Activated naive CD4-positive, alpha-beta T cell treated with anti-CD3 and anti-CD28 coated beads for 36 hours (primary cell): ENCODE measurements at places on chromosomes 12 and 14.
A peak's percentile ranks its signal among the peaks of the same experiment; 100 is the strongest.

- no peak for DNase-seq
These were observed 45.2 kb upstream of the ISM2 start for GRCh38 chr14:77543637-77544334.

- DNase-seq = peak; percentile 58
These were observed 12.3 kb upstream of the PARP11 start for GRCh38 chr12:3885277-3886094.

DNA sequence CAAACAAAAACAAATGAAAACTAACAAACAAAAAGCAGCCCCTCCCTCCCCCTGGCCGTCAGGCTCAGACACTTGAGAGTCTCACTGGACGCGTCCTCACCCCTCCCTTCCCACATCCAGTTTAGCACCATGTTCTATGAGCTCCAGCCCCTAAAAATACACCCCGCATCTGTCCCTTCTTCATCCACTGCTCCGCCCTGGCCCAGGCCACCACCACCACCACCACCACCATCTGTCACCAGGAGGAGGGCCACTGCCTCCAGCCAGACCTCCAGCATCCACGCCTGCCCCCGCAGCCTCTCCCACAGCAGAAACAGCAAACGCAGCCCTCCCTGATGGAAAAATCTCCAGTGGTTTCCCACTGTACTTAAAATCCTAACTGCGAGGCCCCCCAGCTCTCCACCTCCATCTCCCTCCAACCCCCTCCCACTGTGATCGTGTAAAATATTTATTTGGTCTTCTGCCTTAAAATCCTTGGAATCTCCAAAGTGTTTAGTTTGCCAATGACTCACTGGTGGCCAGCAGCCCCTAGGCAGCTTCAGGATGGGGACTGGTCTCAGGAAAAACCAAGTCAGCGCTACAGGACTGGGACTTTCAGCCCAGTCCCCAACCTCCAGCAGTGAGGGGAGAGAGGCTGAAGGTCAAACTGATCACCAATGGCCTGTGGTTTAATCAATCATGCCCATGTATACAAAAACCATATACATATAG lies 95.1 kb downstream of the SCARB1 start:
- DNase-seq = no peak

DNA sequence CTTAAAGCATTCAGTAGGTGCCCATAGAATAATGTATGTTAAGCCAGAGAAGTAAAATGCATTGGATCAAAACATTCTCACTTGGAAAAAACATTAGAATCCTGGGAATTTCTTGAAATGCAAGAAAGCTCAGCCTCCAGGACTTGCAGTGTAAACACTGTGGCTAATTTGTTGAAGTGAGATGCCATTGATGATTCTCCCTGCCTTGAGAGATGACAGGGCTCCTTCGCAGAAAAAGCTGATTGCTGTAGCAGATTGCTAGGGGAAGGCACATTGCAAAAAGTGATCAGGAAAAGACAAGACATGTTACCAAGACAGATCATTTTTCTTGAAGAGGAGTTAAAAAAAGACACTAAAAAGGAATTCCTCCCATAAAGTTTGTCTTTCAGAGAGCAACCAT lies 204.2 kb upstream of the HMGA2 start:
- no peak for DNase-seq

DNA sequence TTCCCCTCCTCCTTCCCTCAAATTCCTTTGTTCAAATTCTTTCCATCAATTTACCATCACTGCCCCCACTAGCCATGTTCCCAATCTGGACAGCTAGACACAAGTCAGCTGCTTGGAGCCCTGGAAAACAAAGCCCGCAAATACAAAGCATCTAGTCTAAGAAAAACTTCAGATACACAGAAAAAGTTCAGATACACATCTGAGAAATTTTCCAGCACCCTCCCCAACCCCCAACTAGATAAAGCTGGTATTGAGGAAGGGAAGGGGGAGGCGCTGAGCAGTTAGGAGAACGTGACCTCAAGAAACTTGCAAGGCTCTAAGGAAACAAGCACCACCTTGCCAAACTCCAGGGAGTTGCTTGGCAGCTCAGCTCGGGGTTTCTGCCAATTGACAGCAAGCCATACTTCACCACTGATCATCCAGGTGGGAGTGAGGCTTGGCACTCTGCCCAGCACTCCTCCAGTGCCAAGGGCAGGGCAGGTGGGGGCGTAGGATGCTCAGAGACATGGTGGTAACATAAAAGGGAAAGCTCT lies 5.1 kb upstream of the CNIH1 start:
- no peak for DNase-seq

DNA sequence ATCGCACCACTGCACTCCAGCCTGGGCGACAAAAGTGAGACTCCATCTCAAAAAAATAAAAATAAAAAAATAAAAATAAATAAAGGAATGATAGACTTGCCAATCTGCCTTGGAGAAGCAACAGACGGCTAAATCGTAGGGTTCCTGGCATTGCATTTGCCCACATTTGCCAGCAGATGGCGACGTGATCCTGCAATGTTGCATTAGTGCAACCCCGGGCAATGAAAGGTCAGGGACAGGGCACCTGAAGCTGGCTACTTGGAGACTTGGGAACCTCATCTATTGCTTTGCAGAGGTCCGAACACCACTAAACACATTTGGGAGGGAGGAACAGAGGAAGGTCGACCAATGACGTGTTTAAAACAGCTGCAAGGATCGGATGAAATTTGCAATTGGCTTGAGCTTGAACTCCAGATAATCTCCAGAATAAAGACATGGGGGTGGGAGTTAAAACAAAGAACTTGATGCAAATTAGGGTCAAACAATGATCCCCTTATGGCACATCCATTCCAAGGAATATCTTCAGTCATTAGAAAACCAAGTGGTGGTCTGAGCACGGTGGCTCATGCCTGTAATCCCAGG lies 34.6 kb downstream of the SPRING1 start:
- DNase-seq = peak; percentile 78

DNA sequence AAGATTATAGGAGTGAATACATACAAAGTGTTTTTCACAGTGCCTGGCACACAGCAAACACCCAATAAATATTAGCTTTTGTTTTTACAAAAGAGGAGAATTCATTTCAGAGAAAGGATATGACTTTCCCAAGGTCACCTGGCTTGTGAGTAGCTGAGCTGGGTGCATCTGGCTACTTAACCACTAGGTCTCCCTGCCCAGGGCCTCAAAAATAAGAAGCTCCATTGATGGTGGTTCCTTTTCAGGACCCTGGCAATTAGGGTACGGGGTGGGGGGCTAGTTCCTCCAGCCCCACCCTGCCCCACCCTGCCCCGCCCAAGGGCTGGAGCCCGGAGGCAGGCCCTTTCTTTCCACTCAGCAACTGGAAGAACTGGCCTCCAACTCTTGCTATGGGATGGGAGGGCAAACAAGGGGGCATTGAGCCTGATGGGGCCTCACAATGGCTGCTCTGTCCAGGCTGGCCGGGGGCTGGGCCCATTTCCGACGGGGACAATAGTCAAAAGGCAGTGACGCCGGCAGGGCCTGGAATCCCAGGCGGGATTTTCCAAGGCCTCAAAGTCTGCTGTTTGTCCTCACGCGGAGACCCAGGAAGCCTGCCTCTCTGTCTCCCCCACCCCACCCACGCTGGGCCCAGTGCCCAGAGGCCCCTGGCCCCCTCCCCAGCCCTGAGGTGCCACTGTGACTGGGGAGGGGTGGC lies 8.2 kb upstream of the ATG101 start:
- no peak for DNase-seq

DNA sequence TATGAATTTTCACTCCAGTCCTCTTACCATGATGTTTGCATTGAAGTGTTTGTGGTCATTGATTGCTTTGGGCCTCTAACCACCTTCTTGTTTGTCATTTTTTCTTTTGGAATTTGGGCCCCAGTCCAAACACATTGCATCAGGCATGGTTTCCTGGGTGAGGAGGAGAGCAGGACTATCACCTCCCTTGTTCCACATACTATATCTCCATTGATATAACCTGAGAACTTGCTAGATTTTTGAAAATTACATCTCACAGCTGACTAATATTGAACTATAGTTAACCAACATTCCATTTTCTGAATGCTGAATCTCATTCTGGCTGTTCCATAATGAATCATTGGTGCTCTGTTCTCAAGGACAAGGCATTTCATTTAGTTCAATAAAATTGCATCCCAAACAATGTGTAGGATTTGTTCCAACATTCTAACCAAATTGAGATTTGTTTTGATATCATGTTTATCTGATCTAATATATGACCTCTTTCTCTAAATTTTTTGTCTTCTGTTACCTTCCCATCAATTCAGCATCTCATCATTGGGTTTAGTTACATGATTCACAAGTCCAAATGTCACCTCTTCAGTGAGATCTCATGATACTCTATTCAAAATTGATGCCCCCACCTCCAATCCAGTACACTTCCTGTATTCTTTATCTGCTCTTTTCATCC lies 329.0 kb downstream of the ZFP36L1 start:
- no peak for DNase-seq

DNA sequence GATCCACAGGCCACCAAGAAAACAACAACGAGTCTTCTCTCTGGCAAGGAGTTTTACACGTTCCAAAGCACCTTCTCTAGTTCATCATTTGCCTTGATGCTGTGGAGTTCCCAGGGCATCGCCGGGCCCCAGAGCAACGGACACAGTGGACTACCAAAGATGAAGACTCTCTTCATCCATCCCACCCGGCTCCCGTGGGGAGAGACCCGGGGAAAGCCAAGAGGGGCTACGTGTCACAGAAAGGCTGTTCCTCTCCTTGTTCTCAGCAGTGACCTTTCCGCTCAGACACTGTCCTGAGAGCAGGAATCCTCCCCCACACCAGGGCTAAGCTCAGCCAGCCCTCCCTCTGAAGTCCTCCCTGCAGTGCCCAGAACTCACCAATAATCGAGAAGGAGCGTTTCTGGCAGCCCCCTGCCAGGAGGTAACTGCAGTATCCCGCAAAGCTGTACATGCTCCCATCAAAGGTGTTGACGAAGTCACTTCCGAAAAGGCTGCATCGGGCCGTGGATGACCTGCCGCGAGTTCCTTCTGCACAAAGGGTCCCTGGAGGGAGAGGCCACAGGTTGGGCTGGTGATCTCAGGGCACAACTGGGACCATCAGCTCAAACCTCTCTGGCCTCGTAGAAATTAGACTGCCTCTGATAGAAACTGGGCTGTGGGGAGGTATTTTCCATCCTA lies 3.5 kb downstream of the VWF start:
- DNase-seq = no peak

DNA sequence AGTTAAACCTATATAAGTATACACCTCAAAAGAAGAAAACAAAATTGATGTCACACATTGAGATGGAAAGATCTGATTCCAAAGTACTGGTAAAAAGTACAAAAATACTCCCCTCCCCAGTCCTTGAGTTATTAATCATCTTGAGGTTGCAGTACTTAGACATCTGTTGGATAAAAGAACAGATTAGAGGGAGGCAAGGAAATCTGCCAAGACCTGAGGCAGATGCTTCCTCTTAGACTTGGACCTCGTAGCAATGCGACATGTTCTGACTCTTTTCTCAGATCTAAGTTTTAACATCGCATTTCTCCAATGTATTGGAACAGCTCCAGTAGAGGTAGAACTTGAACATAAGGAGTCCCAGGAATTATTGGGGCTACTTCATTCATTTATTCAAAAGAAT lies 187.9 kb upstream of the GRIN2B start:
- no peak for DNase-seq

DNA sequence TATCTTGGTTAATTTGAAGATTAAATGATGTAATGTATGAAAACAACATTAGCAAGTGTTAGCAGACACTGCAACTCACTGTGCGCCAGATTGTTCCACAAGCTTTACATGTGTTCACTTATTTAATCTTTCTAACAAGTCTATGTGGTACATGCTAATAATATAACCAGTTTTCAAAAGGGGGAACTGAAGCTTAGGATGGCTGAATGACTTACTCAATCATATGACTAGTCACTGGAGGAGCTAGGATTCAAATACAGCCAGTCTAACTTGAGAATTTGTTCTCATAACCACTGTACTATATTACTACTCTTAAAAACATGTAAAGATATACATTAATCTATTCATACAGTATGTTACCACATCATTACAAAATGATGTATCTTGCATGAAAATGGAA lies 60.5 kb upstream of the LRIG3 start:
- DNase-seq = no peak

DNA sequence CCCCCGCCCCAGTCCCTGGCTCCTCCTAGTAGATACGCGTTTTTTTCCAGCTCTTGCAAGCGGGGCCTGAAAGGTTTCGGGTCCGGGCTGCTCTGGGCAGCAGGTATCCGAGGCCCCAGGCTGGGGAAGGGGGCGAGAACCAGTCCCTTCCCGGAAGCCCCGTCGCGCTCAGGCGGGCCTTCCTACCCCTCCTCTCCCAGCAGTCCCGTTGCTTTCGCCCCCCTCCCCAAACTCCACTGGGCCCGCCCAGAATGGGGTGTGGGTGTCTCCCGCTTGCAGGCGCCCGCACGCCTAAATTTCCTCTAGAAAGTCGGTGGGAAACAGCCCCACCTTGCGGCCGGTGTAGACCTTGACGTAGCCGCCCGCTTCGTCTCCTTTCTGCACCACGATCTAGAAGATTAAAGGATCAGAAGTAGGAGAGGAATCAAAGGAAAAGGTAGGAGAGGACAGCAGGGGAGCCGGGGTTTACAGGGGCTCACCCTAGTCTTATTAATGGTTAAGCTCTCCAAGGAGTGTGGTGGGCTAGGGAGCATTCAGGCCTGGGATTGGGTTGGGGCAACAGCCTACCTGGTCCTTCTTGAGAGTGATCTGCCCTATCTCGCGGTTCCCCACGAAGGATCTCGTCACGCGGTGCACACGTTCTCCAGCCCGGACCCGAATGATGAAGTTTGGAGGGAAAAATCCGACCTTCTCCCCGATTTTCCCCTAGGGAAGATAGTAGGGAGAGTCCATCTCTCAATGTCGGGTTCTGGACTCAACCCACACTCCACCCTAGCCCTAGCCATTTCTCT lies 7.3 kb downstream of the STAC3 start:
- peak; percentile 92 for DNase-seq

DNA sequence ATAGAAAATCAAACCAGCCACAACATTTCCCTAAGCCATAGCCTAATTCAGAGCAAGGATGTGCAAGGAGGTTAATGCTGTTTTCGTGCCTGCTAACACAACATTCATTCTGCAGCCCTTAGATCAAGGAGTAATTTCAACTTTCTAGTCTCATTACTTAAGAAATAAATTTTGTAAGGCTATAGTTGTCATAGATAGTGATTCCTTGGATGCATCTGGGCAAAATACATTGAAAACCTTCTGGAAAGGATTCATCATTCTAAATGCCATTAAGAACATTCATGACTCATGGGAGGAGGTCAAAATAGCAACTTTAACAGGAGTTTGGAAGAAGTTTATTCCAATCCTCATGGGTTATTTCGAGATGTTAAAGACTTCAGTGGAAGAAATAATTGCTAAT lies 283.2 kb downstream of the RPAP3 start:
- no peak for DNase-seq

DNA sequence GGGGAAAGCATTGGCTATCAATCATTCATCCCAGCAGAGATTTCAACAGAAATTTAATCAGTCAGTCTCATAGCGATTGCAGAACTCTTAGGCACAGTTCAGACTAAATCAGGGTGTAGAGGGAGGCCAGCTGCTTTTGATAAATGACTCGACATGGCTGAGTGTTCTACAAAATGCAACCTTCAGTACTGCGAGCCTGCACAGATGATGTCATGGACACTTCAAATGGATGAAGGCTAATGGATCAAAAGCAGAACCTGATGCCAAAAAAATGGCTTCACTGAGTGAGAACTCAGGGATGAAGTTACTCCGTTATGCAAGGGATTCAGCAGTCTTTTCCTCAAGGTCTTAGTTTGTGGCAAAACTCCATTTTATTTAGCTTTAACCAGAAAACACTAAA lies 167.3 kb downstream of the DACT1 start:
- DNase-seq = no peak

- peak; percentile 87 for DNase-seq
These were observed 58.6 kb downstream of the SLC38A1 start for GRCh38 chr12:46209914-46210872.
